ENCODE measurements at places on chromosomes 1 and 21.
A peak's percentile ranks its signal among the peaks of the same experiment; 100 is the strongest.

DNA sequence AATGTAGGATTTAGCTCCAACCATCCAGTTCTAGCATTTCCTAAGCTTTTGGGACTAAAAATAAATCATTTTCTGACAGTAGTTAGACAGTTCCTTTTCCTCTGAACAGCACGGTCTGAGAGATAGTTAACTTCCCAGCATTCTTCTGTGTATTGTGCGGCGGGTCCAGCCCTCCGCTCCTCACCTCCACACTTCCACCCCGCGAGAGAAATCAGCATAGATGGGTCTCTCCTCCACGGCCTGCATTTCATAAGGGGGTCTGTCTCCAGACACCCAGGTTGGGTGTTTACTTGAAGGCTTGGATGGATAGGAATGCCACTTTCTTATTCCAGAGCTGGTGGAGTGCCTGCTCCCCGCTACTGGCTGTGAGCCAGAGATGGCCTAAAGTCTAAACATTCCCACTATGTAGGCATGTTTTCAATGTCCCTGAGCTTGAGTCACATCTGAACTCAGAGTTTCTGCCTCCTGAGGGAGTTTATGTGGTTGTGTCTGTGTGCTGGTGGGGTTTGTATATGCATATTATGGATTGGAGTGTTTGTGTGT lies 38.0 kb upstream of the PPP2R5A start:
- DNase-seq = no peak

- peak; percentile 7 for DNase-seq
Observed at GRCh38 chr1:19534281-19534680, 48.9 kb upstream of the CAPZB start.

DNA sequence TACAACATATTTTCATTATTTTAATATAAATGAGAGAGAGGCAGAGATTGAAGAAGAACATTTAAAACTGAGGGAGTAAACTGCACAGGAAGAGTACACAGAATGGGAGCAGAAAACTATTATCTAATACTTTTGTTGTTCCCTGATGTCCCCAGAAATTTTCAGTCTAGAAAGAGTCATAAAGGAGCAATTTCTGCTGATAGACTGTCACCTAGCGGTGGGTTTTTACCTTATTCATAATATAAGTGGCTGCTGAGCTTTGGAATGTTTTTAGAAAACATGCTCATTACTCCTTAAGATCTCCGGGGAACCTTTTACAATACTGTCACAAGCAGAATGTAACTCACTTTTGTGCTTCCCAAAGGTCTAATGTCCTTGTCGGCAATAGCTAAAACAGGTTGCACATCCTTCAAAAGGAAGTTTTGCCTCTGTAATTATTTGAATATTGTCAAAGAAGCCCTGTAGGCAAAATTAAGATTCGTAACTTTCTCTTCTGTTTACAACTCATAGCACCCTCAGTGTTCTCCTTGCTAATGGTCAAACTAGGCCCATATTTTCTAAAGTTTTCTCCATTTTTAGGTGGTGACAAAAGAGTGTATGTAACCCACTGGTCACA lies 4.9 kb upstream of the NPL start:
- peak; percentile 84 for DNase-seq

DNA sequence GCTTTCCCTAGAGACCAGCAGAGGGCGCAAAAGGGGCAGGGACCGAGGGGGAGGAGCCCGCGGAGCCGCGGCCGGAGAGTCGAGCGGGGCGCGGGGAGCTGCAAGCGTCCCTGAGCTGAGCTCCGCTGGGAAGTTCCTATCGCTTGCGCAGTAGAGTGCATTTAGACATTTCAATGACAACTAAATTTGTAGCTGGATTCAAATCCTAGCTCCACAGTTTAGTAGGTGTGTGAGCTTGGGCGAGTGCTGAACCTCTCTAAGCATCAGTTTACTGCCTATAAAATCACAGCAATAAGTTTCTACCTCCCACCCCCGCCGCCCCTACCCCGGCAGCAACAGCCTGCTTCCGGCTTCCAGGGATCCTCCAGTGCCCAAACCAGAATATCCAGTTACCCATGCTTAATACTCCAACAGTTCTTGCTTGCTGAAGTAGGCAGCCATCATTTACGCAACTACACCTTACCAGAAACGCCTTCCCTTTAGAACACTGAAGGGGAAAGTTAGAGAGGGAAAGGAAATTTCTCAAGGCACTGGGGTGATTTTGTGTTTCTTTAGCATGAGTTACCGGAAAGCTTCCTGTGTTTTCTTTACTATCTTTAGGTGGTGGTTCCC lies 9.1 kb downstream of the TLR5 start:
- DNase-seq = peak; percentile 89

DNA sequence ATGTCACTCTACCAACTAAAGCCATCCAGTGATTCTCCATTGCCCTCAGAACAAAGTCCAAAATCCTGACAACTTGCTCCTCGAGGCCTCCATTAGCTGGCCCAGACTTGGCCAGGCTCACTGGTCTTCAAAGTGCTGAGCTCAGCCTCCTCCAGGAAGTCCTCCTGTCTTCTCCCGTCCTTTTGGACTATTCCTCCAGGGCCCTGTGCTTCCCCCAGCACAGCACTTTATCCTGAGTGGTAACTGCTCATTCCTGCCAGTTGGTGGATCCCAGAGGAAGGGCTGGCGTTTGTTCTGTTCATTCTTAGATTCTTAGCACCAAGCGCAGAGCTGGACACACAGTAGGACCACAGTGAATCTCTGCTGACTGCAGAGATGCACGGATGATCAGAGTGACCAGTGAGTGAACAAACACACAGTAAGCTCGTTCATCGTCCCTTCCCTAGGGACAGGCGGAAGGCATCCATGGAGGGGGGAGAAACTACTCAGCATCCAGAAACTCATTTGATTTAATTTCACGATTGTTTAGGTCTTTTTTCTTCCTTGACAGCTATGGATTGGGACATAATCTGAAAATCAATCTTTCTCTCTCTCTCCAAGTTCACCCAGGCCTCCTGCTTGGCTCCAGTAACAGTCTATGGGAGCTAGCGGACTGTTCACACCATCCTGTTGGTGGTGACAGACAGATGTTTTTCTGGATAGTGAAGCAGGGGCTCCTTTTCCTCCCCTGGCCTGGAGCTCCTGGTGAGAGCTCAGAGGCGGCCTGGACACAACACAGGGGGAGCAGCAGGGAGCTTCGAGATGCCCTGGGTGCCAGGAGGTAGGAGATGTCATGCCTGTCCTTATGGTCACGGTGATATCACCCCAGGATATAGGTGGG lies 180.2 kb downstream of the PTPRU start:
- DNase-seq = no peak

DNA sequence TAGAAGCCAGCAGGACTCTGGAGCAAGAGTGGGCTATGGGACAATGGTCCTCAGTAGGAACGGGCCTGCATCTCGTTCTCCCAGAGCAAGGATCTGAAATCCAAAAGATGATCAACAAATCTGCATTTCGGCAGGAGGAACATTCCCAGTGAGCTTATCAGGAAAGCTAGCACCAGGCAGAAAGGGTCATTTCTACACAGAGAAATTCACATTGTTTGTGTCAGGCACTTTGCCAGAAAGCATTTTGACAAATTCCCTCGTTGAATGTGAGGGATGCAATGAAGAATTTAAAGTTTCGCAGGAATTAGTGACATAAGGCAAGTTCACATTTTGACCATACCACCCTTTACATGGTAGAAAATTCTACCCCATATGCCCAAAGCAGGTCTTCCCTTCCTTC lies 31.6 kb upstream of the ETS2 start:
- DNase-seq = peak; percentile 43

DNA sequence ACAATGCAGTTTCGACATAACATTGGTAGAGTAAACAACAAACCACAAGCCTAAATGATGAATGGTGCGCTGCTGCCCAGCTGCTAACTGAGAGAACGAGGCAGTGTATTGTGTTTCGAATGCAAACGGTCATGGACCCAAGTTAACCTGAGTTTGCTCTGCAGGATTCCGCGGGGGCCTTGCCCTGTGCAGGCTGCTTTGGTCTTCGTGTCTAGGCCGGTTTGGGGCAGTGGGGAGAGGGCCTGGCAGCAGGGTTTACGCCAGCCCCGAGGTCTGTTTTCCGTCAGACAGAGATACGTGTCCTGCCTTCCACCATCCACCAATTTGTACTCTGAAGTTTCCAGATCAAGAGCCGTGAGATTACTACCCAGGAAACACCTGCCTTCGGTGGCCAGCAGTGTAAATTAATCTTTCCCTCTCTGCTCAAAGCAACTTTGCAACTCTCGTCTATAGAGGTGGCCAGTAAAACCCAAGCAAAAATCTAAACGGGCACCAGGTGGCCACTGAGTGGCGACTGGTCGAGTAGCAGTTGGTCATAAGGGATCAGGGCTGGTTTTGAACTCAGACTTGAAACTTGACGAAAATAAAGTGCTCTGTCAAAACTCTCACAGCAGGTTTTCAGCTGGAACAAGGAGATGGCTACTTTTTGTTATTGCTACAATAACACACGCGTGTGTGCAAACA lies 6.3 kb upstream of the PRDM15 start:
- DNase-seq = no peak

- DNase-seq = peak; percentile 89
Observed at GRCh38 chr1:59730759-59731478, 83.8 kb upstream of the HOOK1 start.

DNA sequence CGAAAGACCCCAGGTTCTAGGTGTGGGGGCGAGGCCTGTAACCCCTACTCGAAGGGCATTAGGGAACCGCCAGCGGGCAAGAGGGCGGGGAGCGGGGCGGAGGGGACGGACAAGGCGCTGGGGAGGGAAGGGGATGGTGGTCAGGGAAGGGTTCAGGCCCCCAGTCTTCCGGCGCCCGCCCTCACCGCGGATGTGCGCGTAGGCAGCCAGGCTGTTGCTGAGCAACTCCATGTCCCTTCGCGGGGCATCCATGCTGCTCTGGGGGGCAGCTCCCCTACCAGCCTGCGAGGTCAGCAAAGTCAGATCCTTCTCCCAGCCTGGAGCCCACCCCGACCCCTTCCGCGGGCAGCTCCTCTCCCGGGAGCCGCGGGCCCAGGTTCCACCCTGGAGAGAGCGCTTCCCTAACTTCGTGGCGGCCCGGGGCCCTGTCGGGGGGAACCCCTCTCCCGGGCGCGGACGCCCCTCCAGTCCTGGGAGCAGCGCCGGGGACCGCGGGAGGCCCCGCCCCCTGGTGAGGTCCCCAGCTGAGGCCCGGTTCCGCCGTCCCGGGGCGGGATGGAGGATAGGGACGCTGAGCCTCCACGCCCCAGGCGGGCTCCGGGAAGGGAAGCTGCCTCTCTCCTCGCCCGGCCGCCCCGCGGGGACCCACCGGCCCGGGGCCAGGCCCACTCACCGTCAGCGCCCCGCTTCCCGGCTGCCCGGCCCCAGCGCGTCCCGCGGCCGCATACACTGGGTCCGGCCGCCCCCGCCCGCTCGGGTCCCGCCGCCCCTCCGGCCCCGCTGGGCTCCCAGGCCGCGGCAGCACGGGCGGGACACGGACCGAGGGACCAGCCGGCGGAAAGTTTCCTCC lies 434 bp downstream of the EVA1B start:
- peak; percentile 76 for DNase-seq

DNA sequence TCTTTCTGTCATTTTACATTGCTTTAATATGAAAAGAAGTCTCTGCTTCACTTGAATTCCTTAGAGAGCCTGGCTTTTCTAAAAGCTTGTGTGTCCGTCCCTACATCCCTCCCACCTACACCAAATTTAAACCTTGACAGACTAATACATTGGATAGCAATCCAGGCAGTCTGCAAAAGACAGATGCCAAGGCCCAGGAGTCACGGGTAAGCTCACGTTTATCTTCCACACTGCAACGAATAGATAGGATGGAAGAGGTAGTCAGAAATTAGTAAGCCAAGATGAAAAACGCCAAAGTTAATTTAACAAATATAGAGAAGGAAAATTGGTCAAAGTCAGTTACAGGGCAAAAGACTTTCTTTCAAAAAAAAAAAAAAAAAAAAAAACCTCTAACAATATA lies 338.1 kb downstream of the SMYD3 start:
- no peak for DNase-seq

GRCh38 chr1:240170266-240170665 lies 78.6 kb downstream of the FMN2 start:
- no peak for DNase-seq

GRCh38 chr21:45558044-45558721 lies 15.9 kb upstream of the SLC19A1 start:
- DNase-seq = no peak

GRCh38 chr1:220888417-220888986 lies 9.3 kb downstream of the HLX start:
- DNase-seq = no peak

GRCh38 chr1:41504114-41505035 lies 19.9 kb upstream of the EDN2 start:
- peak; percentile 70 for DNase-seq

- DNase-seq = no peak
Observed at GRCh38 chr1:66315671-66316070, 218.3 kb upstream of the SGIP1 start.

DNA sequence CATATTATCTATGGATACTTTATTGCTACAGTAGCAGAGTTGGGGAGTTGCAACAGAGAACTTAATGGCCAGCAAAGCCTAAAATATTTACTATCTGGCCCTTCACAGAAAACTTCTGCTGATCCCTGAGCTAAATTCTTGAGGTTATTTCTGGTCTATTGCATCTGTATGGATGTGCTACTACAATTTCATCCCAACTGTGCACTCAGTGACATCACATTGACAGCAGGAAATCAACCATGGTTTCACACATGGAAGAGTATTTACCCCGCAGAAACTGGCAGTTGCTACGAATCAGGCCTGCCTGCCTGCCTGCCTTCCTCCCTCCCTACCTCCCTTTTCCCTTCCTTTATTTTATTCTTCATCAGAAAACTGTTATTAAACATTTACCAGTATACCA lies 12.1 kb downstream of the CLCA2 start:
- no peak for DNase-seq
